ENCODE measurements at places on chromosomes 7 and 10.

- no peak for DNase-seq
Measured at GRCh38 chr7:21353388-21353780, 74.5 kb upstream of the SP4 start.

DNA sequence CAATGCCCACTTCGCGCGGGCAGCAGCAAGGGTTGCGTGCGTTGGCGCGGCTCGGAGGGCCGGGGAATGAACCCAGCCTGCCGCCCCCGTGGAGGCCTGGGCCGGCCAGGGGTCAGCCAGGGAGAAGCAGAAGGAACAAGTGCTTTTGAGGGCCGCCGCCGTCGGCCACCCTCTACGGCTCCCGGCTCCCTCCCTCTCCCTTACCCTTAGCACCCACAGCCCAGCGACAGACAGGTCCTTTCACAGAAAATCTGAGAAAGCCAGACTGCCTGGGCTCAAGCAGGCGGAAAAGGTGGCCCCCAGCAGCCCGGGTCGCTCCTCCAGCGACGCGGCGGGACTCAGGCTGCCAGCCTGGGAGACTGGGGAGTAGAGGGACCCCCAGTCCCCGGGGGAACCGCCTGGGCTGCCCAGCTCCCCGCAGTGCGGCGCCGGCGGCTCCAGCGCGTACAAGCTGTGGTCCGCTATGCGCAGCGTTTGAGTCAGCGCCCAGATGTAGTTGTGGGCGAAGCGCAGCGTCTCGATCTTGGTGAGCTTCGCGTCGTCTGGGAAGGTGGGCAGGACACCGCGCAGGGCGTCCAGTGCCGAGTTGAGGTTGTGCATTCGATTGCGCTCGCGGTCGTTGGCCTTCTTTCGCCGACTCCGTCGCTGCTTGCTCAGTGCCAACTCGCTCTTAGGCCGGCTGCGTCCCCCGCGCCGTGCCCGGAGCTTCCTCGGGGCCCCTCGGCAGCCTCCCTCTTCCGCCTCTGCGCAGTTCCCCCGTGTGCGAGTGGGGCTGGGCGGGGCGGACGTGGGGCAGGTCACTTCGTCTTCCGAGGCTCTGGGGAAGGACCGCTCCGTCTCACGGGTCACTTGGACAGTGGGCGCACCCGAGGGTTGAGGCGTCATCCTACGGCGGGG is 815 bp downstream of the NEUROG3 start:
- DNase-seq: no peak

GRCh38 chr10:119403921-119404320 is 138.6 kb downstream of the RGS10 start:
- no peak for DNase-seq

- no peak for DNase-seq
Measured at GRCh38 chr7:87599336-87599735, 1.3 kb downstream of the ABCB1 start.

GRCh38 chr7:66913118-66914037 is 7.6 kb upstream of the TMEM248 start:
- DNase-seq: no peak

DNA sequence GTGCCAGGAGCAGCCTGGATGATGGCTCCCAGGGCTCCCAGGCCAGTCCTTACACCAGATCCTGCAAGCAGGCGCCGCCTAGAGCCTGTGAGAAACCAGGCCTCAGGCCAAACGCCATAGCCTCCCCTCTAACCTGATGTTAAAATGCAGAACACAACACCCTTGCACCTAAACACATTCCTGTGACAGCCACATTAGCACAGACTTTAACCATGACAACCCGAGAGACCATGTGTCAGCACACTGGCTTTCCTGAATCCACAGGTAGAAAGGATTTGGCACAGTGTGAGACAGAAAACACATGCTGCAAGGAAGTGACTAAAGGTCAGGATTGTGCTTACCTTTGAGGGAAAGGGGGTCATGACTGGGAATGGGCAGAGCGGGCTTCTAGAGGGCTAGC is 59.9 kb downstream of the SGMS1 start:
- DNase-seq: no peak

GRCh38 chr10:107133656-107134055 is 30.9 kb downstream of the SORCS1 start:
- no peak for DNase-seq

DNA sequence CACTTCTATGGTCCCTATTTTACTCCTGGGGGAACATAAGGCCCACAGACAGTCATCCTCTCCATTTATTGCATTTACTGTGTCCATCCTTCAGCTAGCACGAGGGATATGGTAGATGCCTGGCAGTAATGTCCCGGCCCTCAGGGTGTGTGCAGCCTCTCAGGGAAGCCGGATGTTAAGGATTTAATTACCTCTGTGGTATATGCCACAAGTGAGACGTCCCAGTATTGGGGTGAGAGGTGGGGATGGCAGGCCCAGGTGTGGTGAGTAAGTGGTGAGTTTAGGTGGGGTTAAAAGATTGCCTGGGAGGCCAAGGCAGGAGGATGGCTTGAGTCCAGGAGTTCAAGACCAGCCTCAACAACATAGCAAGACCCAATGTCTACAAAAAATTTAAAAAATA is 144.9 kb downstream of the SH3PXD2A start:
- DNase-seq: no peak

DNA sequence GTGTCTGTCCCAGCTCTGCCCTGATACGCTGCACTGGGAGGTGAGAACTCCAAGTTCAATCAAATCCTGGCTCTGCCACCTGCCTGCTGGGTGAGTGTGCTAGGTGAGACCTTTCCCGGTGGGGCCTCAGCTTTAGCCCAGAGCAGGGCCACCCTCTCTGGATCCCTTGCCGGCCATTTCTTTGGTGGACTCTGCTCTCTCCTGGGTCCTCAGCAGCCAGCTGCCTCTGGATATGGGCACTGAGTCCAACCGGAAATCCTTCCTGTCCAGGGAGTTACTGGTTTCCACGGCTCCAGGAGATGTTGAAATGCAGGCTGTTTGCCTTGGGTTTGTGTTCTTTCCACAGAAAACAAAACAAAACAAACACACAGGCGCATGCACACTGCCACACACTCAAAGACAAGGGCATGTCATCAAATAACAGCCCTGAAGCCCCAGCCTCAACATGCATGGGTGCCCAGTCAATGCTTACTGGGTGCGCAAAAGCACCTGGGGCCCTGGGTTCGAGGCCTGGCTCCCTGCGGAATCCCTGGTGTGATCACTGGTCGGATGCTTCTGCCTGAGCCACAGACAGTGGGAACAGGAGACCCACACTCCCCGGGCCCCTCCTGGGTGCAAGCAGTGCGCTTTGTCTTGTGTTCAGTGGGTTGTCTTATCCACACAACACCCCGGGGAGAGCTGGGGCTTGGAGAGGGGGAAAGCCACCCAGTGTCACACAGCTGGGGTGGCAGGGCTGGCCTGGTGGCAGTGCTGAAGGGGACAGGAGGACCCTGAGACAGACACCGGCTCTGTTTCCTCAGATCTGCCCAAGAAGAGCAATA is 33.1 kb downstream of the PPIF start:
- no peak for DNase-seq

DNA sequence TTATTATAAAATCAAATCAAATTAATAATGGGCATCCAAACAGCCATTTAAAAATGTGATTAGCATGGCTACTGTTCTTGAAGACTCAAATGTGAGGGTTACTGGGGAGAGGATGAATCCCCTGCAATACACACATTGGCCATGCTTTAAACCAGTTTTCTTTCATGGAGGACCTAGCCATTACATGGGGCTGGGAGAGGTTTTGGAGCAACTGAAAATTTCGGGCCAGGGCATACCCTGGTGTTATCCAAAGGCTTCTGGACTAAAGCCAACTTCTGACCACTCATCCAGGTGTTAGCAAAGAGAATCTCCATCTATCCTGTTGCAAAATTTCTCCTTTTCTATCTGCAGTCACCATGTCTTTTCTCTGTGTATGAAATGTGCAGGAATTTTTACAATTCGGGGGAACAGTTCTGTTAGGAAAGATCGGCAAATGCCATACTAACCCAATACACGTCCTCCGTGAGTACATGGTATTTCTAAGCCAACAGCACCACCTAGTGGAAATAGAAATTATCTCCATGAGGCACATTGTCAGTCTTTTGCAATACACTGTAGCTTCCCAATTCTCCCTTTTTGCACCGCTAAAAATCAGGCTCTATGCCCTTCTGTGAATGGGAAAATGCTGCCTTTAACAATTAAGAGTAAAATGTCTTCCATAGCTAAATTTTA is 47.0 kb upstream of the ZNF107 start:
- no peak for DNase-seq

- no peak for DNase-seq
Measured at GRCh38 chr7:43628431-43628830, 45.5 kb downstream of the STK17A start.

GRCh38 chr10:75035975-75036708 is 75.3 kb upstream of the SAMD8 start:
- DNase-seq: no peak

GRCh38 chr10:92574548-92575261 is 812 bp upstream of the IDE start:
- DNase-seq: no peak

DNA sequence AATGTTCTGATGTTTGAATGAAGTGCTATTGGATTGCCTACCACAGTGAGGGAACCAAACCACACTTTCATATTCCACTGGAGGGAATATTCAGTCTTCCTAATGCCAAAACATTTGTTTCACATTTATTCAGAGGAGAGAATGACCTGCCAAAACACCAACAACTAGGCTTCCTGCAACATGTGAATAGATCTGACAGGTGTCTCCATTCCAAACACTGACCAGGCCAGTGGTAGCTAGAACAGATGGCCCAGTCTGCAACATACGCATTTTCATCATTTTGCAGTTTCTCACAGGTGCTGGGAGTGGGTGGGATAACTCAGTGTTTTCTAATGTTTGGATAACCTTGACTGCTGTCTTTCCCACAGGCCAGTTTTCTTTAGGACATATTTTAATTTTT is 110.0 kb downstream of the RELN start:
- DNase-seq: no peak

DNA sequence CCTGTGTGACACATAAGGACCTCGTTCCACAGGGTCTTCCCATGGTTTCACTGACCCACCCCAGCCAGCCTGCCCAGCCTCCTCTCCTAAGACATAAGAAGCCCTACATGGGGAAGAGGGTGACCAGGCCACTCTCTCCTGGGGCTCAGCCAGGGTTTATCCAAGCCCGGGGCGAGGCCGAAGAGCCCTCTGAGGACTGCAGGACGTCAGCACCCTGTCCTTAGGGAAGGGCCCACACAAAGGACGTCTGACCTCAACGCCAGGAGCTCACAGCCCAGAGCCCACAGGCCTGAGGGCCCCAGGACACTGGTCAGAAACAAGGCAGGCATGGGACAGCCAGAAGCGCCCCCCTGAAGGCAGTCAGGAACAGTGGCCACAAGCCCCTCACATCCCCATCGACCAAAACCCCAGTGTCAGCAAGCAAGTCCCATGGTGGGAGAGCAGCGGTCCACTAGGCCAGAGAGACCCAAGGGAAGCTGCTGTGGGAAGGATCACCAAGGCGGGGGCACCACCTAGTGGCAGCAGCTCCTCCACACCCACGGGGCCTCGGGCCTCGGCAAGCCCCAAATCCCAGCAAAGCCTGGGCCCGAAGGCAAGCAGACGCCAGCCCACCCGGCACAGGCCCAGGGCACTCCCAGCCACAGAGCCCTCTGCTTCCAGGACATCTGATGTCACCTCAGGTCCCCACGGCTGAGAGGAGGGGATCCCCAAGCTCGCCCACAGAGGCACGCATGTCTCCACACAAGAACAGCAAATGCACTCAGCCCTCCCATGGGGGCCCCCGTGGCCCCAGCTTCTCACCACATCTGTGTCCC is 23.4 kb downstream of the MAD1L1 start:
- DNase-seq: peak; percentile 25

DNA sequence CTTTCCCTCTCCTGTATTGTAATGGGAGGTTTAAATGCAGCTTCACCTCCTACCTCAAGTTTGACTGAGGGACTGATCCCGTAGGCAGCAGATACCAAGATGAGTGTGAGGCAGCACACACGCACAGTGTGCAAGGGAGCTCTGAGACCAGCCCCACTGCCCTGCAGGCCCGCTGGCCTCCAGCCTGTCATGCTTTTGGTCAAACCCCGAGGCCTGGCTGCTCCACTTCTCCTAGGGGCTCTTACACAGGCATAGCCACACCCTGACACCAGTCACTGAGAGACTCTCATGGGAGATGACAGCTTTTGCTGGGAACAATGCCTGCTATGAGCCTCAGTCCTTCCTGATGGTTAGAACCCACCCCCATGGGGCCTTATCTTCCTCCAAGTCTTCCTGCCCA is 27.6 kb downstream of the DRGX start:
- DNase-seq: no peak

GRCh38 chr10:63773962-63774361 is 252.8 kb downstream of the REEP3 start:
- no peak for DNase-seq

DNA sequence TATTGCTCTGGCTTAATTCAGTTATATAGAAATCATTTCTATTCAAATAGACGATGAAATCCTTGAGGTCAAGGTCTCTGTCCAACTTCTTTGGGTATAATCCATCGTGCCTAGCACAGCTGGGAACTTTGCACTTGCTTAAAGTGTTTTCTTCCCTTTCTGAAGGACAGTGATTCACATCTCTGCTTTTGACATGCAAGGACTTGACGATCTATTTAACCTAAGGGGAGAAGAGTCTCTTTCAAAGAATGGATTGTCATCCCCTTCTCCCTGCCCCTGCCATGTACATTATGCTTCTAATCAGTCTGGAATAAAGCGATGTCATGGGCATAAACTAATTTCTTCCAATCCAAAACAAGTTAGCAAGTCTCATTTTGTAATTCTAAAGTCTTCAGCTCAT is 488.6 kb downstream of the KCNMA1 start:
- no peak for DNase-seq

GRCh38 chr10:117544711-117545140 is 2.2 kb downstream of the EMX2 start:
- no peak for DNase-seq

- DNase-seq: no peak
Measured at GRCh38 chr10:63413429-63413828, 52.3 kb downstream of the JMJD1C start.

- no peak for DNase-seq
Measured at GRCh38 chr7:64883113-64883905, 19.8 kb upstream of the ZNF273 start.

GRCh38 chr10:76972541-76972940 is 665.1 kb downstream of the KCNMA1 start:
- no peak for DNase-seq

DNA sequence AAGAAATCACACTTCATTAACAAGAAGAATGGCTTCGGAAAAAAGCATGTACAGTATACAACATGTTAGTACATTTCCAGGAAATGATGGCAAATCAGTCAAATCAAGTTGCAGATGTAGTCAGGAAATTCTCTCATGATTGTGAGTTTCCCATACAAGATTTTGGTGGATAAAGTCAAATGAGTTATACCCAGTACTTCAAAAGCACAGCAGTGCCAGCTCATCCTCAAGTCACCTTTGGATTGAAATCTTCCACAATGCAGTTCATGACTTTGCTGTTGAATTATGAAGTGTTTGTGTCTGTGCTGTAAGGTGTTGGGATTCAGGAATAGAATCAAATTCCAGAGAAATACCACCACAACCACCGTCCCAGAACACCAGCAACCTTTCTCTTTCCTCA is 301.3 kb upstream of the BMPER start:
- no peak for DNase-seq

- DNase-seq: no peak
Measured at GRCh38 chr10:3036155-3037021, 31.0 kb upstream of the PFKP start.

GRCh38 chr10:130751106-130751840 is 560.2 kb downstream of the TCERG1L start:
- no peak for DNase-seq
